Prostate gland (tissue), 2 donors: ENCODE measurements at places on chromosomes 11 and 22. TPM values are rescaled to one million over a fixed set of nuclear protein-coding genes. Genes with fewer than 3 reads are reported as not detected.

FBLN1 gene
- total RNA-seq: 144 TPM

GPR83 gene
- total RNA-seq: not detected

ALX4 gene
- 0.17 TPM for total RNA-seq

PANX3 gene
- not detected for total RNA-seq

APLP2 gene
- total RNA-seq: 434 TPM

NRGN gene
- total RNA-seq: 1.8 TPM

PATE2 gene
- total RNA-seq: not detected

SLCO2B1 gene
- 6.1 TPM for total RNA-seq

PTPRJ gene
- total RNA-seq: 24.9 TPM

DNA sequence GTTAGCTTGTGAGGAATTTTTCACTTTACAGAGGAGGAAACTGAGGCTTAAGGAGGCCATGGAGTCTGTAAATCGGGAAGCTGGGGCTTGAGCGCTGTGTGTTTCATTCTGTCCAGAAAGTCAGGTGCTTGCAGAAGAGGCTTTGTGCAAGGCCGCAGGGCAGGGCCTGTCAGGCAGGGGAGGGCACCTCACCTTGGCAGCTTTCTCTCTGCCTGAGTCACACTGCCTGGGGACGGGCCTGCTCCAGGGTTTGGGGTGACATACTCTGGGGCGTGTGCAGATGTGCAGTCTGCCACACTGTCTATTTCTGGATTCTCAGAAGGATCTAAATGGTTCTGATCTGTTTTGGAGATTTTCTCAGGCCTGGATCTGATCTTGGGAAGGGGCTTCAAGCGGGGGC, 8.4 kb downstream of the INCENP start:
- H3K27me3 ChIP-seq: no peaks in the 10 kb centered on the region
- no peak overlapping the region for H3K27ac ChIP-seq
- H3K4me1 ChIP-seq: no peaks in the 10 kb centered on the region
- H3K36me3 ChIP-seq: peaks cover 3% of the 10 kb centered on the region
- DNase-seq: no peak
- H3K4me3 ChIP-seq: no peak overlapping the region

GRCh38 chr11:123302751-123303195, 107.7 kb upstream of the CLMP start:
- H3K27ac ChIP-seq: no peak overlapping the region
- no peaks in the 10 kb centered on the region for H3K36me3 ChIP-seq
- no peak overlapping the region for H3K4me3 ChIP-seq
- no peaks in the 10 kb centered on the region for H3K4me1 ChIP-seq
- no peak for DNase-seq

DNA sequence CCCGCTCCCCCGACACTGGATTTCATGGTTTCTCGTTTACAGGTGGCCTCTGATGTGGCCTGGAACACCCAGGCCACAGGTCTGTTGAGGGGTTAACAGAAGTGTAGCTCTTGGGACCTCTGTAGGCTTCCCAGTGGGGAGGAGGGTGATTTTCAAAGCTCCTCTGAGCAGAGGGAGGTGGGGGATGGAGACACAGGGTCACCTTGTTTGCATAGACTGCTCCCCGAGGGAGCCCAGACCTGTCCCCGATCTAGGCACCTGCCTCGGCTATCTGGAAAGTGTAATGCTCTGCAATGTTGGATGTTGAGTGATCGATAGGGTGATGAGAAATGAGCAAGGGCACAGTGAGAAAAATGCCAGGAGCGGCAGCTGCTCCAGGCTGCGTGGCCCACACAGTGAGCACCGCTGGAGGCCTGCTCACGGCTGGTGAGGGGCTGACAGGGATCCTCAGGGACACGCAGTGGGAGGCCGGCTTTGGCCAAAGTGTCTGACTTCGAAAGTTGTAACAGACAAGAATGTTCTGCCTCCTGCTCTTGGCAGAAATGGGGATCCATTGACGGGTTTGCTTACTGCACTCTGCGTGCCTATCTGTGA, 594.1 kb downstream of the BRD1 start:
- H3K27ac ChIP-seq: no peak overlapping the region
- no peaks in the 10 kb centered on the region for H3K4me1 ChIP-seq
- no peaks in the 10 kb centered on the region for H3K36me3 ChIP-seq
- H3K4me3 ChIP-seq: no peak overlapping the region
- DNase-seq: no peak
- H3K27me3 ChIP-seq: peaks cover 4% of the 10 kb centered on the region

- H3K4me3 ChIP-seq: no peak overlapping the region
- no peaks in the 10 kb centered on the region for H3K36me3 ChIP-seq
- no peak overlapping the region for H3K27ac ChIP-seq
- no peaks in the 10 kb centered on the region for H3K4me1 ChIP-seq
These were observed 130.7 kb downstream of the MN1 start for GRCh38 chr22:27670701-27671412.

DNA sequence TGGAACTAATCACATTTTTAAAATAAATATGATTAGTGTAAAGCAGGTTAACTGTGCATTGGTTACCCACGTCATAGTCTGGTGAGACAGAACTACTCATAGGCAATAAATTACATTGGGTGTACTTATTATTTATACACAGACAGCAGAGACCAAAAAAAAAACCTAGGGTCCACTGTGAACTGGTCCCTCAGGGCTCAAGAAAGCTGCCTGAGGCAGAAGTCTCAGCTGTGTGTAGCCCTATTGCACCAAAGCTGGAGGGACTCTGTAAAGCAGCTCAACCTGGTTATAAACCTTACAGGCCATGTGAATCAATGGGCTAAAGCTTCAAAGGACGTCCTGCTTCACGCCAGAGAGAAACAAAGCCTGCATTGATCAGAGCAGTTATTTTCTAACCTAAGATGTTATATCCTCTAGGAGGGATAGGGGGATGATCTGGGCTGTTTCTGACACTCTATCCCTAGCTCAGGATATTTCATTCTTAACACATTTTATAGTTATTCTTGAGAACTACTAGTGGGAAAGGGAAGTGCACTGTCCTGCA, 432.2 kb upstream of the ANO3 start:
- no peak overlapping the region for H3K4me3 ChIP-seq
- H3K4me1 ChIP-seq: no peaks in the 10 kb centered on the region
- H3K36me3 ChIP-seq: no peaks in the 10 kb centered on the region
- H3K27ac ChIP-seq: no peak overlapping the region

DNA sequence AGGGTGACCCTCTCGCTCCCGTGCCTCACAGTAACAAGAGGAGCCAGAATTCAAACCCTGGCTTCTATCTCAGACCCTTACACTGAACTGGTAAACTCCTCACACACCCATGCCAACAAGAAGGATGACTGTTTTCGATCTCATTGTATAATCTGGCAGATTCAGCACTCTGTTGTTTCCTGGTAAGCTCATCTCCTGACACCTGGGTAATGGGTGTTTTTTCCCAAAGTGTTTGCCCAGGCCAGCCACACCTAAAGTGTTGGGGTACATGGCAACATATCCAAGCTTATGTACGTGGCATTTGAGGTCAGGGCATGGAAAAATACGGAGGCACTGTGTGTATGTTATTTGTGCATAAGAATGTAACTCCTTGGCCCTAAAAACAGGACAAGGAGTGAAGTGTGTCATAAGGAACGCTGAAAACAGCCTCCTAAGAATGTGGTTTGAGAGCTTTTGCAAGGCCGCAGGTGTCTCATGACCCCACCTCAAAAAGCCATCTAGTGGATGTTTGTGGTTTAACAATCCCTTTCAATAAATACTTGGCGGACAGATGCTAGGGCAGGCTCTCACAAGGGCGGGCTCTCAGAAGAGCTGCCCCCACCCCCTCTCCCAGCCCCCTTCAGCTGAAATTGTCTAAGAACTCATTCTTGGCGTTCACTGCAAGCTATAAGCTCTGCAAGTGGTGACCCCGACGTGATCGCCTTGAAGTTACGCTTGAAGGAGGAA, at the start of gene MS4A15:
Gene MS4A15, plus strand, starts transcription at position 561 of the 726 bp plus-strand sequence. CDS start 6,867 bp downstream, outside the sequence.
- H3K27me3 ChIP-seq: no peaks in the 10 kb centered on the region
- H3K27ac ChIP-seq: no peak within 1 kb of the TSS
- no peak within 1 kb of the TSS for H3K4me3 ChIP-seq
- no peaks in the 10 kb centered on the region for H3K36me3 ChIP-seq
- H3K4me1 ChIP-seq: no peaks in the 10 kb centered on the region

DNA sequence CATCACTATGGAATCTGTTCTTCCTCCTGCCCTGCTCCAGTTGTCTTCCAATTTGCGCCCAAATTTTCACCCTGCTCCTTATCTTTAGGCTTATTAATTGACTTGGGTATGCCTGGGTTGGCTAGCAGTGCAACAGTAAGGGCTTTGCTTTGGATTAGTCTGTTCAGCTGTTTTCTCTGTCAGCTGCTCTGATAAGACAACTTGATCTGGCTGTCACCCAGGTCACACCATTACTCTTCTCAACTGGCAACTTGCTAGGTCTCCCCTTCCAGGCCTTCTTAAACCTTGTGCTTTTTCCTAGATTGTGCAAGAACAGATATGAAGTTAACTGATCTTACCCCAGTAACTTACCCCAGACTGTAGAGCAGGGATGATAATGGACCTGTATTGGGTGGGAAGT, 357.8 kb upstream of the LARGE1 start:
- H3K27me3 ChIP-seq: no peaks in the 10 kb centered on the region
- DNase-seq: no peak
- no peaks in the 10 kb centered on the region for H3K4me1 ChIP-seq
- H3K36me3 ChIP-seq: no peaks in the 10 kb centered on the region

DNA sequence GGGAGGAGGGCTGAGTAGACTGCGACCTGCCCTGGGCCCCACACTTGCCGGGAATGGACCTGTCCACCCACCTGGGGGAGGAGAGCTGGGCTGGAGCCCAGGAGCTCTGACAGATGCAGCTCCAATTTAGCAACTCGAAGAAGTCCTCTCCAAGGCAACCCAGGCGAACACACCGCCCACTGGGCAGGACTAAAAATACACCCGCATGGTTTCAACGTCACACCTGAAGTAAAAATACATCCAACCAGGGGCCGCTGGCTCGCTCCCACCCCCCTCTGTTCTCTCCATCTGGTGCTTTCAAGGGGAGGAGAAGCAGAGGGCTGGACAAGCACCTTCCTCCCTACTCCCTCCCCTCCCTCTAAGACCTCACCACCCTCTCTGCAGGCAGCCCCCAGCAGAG, 119.9 kb downstream of the FEZ1 start:
- no peaks in the 10 kb centered on the region for H3K36me3 ChIP-seq
- H3K4me3 ChIP-seq: no peak overlapping the region
- no peak overlapping the region for H3K27ac ChIP-seq
- no peaks in the 10 kb centered on the region for H3K4me1 ChIP-seq
- H3K27me3 ChIP-seq: no peaks in the 10 kb centered on the region

GRCh38 chr11:35618497-35619115, 346 bp downstream of the FJX1 start:
- DNase-seq: no peak
- H3K36me3 ChIP-seq: no peaks in the 10 kb centered on the region
- H3K27me3 ChIP-seq: no peaks in the 10 kb centered on the region
- peak overlapping the region; percentile 57 for H3K4me3 ChIP-seq
- H3K27ac ChIP-seq: peak overlapping the region; percentile 75

DNA sequence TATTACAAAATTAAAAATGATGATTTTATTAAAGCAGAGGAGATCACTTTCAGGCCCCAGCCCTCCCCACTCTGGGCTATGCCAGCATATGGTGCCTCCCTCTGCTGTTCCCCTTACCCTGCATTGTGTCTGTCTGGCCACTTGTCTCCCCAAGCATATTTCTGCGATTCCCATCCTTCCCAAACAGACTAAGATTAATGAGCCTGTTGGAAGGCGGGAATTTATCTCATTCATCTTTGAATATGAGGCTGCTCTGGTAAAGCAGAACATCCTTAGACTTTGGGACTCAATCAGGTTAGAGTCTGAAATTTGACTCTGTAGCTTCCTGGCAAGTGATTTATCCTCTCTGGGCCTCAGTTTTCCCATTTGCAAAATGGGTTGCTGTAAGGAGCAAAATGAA, 25.7 kb downstream of the AMPD3 start:
- no peaks in the 10 kb centered on the region for H3K4me1 ChIP-seq
- no peaks in the 10 kb centered on the region for H3K36me3 ChIP-seq
- H3K27me3 ChIP-seq: no peaks in the 10 kb centered on the region
- H3K4me3 ChIP-seq: no peak overlapping the region
- H3K27ac ChIP-seq: no peak overlapping the region

DNA sequence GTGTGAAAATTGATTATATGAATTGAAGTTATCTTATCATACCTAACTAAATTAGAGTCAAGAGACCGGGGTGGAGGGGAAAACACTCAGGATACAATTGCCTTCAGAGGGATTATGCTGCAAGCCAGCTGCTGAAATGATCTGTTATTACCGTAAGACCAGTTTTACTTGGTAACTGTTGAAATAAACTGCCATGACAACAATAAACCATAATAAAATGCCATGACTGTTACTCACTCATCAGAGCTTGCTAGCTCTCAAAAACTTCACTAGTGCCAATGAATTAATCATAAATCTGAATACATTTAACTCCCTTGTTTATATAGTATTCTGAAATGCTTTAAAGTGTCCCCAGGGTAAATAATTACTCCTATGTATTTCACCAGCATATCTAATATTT, 68.2 kb downstream of the CASP12 start:
- DNase-seq: no peak
- no peaks in the 10 kb centered on the region for H3K27me3 ChIP-seq
- no peaks in the 10 kb centered on the region for H3K4me1 ChIP-seq
- H3K27ac ChIP-seq: no peak overlapping the region
- no peaks in the 10 kb centered on the region for H3K36me3 ChIP-seq

GRCh38 chr11:56819916-56820315, 71.4 kb upstream of the OR9G4 start:
- H3K4me1 ChIP-seq: no peaks in the 10 kb centered on the region
- H3K36me3 ChIP-seq: no peaks in the 10 kb centered on the region

DNA sequence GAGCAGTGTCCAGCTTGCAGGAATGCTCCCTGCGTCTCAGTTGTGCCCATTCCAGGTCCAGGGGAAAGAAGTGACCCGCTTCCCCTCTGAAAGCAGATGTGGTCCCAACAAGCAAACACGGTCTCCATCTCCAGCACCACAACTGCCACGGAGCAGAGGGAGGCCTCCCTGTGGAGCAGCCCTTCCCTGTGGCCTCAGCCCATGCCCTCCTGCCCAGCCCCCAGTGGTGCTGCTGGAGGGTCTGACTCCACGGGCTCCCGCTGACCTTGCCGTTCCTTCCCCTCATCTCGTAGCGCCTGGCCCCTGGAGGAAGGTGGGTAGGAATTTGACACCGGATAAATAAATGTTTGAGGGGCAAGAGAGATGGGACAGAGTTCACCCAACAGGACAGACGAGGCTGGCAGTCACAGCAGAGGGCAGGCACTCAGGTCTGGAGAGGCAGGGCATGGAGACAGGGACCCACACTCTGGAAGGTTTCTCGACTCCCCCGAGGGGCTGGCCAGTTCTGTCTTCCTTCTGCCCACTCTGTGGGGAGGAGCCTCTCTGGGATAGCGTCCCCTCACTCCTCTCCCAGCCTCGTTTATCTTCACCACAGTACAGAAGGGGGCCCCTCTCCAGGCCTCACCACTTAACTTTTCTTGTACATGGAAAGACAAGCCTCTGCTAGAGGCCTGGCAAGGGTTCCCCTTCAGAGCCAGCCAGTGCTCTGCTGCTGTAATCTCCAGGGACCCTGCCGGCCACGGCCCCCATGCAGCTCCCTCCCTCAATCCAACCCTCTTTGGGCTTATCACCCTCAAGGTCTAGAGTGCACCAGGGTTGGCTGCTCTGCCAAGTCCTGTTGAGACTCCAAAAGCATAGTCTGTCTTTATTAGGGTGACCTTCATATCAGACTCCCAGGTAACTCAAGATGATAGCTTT, 7.5 kb upstream of the ST3GAL4 start:
- DNase-seq: no peak
- no peaks in the 10 kb centered on the region for H3K36me3 ChIP-seq

- H3K27me3 ChIP-seq: no peaks in the 10 kb centered on the region
- H3K27ac ChIP-seq: no peak overlapping the region
- H3K4me3 ChIP-seq: no peak overlapping the region
- no peak for DNase-seq
- no peaks in the 10 kb centered on the region for H3K36me3 ChIP-seq
These were observed 1.6 kb upstream of the LRRC55 start for GRCh38 chr11:57180081-57180561.
